Activated CD4-positive, alpha-beta memory T cell treated with anti-CD3 and anti-CD28 coated beads for 36 hours (primary cell): ENCODE measurements at places on chromosomes 5 and 9. TPM values are rescaled to one million over a fixed set of nuclear protein-coding genes. Genes with fewer than 3 reads are reported as not detected.

- DNase-seq: no peak
Measured at GRCh38 chr9:124272118-124272517, 14.4 kb downstream of the NEK6 start.

GRCh38 chr9:20082406-20082805 lies 293.6 kb upstream of the SLC24A2 start:
- no peak for DNase-seq

GRCh38 chr9:116541402-116541801 lies 145.7 kb upstream of the TRIM32 start:
- no peak for DNase-seq

DNA sequence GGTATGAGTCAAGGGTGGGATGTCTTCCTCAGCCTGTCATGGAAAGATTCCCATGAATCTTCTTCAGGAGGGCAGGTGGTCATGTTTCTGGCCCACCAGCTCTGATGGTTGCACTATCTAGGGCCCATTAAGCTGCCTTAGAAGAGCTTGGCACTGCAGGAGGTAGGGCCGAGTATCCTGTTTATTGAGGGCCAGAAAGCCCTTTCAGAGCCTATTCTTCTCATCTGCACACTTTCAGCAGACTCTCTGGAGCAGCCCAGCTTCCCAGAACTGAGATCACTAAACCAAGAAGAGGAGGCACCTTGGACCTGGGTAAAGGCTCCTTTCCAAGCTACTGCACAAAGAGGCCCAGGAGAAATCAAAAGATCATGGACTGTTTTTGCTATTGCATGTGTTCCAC lies 146.5 kb downstream of the MTX3 start:
- no peak for DNase-seq

Gene ZNF354C
- 6.0 TPM for total RNA-seq

DNA sequence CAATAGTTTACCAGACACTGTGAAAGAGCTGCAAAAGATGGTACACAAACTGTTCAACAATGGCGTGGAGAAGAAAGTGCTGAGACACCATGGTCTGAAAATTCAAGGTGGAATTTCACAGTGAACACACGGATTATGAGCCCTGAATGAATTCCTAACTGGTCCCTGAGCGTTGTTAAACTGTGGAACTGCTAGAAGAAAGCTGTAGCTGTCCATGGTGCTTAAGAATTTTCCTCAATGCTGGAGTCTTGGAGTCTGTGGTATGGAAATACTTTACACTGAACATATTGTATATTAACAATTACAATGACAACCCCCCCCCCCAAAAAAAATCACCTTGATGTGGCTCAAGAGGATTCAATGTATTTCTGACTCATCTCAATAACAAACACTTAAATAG lies 68.5 kb downstream of the SLC24A2 start:
- DNase-seq: no peak
